ENCODE measurements at places on chromosomes 1 and 21.

DNA sequence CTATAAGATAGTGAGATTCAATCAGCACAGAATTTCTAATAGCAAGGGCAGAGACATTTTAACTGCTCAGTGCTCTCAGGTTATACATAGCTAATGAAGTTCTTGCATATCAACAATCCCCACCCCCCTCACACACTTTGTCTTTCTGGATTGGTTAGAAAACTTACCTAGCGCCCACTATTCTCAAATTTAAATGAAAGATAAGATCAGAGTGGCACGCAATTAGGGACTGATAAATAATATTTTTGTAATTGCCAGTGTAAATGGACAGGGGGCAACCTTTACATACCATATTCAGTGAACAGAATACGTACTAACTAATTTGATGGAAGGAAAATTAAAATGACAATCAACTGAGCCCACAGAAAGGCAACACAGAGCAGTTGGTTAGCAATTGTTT lies 11.7 kb downstream of the SELL start:
- no peak for DNase-seq

GRCh38 chr1:182426442-182427430 lies 23.2 kb upstream of the RGSL1 start:
- DNase-seq, result peak; percentile 78

DNA sequence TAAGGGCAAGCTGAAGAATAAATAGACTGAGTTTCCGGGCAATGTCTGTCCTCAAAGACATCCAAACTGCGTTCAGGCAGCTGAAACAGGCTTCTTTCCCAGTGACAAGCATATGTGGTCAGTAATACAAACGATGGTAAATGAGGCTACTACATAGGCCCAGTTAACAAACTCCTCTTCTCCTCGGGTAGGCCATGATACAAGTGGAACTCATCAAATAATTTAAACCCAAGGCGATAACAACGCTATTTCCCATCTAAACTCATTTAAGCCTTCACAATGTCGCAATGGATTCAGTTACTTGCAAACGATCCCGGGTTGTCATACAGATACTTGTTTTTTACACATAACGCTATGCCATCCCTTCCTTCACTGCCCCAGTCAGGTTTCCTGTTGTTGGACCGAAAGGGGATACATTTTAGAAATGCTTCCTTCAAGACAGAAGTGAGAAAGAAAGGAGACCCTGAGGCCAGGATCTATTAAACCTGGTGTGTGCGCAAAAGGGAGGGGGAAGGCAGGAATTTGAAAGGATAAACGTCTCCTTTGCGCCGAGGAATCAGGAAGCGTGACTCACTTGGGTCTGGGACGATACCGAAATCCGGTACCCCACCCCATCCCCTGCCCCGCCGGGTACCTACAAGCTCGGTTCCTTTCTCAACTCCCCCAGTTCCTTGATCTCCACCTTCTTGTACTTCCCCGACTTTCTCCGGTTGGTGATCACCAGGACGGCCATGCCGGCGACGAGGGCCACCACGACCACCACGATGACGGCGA lies 1.3 kb downstream of the TACSTD2 start:
- DNase-seq, result no peak

DNA sequence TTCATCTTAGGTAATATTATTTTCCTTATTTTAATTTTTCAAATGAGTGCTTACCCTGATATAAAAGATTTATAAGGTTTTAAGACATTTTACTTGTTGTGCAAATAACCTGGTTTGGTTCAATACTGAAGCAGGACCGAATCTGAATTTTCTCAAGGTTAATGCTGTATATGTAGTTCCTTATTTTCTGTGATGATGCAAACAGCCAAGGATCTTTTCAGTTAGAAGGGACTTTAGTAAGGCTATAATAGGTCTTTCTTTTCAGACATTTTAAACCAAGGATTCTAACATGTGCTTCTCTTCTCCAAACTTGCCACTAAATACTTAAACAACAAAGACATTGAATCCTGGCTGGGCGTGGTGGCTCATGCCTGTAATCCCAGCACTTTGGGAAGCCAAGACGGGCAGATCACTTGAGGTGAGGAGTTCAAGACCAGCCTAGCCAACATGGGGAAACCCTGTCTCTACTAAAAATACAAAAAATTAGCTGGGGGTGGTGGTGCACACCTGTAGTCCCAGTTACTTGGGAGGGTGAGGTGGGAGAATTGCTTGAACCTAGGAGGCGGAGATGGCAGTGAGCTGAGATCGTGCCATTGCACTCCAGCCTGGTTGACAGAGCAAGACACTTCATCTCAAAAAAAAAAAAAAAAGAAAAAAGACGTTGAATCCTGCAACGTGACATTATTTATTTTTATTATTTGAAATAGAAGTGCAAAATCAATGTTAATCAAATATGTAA lies 3.2 kb upstream of the ARPC5 start:
- DNase-seq, result no peak

- no peak for DNase-seq
Measured at GRCh38 chr1:204684571-204685235, 835 bp downstream of the LRRN2 start.

- DNase-seq, result no peak
Measured at GRCh38 chr1:207925210-207925609, 14.3 kb upstream of the CD34 start.

DNA sequence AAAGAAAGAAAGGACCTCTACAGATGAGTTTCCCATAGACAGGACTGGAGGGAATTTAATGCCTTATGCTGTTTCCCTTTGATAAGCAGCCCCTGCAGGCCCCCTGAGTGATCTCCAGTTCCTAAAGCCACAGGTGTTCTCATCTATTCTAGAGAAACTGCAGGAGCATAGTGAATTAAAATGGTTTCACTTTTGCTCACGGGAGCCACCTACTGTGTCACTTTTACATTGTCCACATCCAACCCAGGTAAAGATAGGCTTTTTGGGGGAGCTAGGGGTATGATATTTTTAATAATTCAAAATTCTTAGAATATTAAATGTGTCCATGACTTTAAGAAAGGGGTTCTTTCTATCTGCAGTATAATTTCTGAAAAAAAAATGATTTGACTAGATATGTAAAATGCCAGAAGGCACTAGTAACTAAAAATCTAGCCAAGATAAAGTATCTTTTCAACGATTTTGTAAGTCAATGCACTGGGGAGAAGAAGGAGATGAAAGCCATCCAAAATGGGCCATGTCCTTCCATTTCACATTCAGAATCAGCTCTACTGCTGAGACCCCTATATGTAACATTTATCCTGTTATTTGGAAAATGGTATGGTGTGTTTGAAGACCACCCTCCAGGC lies 267.3 kb upstream of the DUSP10 start:
- DNase-seq, result no peak

DNA sequence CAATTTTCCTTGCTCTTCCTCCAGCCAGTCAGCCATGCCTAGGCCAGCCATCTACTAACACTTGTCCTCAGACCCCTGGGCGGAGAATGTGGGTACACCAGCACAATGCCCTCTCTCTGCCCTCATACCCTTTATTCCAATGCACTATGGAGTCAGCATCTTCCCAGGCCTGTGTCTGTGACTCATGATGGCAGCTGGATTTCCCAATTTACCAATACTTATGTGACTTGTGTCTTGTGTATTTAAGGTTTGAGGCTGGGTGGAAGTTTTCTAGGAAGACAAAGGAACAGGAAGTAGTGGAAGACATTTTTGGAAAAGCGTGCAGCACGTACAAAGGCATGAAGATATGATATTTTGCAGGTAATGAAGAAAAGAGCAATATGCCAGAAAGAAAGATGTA lies 114.3 kb downstream of the NMNAT2 start:
- DNase-seq, result no peak
